ENCODE measurements at places on chromosomes 1 and 21. TPM values are rescaled to one million over a fixed set of nuclear protein-coding genes. Genes with fewer than 3 reads are reported as not detected.

- no peak for DNase-seq
Observed at GRCh38 chr1:192577145-192578140, 1.9 kb downstream of the RGS1 start.

GRCh38 chr21:38342739-38343138 lies 85.9 kb downstream of the KCNJ15 start:
- no peak for DNase-seq

GRCh38 chr1:26723013-26723991 lies 27.5 kb downstream of the ARID1A start:
- peak; percentile 80 for DNase-seq

DNA sequence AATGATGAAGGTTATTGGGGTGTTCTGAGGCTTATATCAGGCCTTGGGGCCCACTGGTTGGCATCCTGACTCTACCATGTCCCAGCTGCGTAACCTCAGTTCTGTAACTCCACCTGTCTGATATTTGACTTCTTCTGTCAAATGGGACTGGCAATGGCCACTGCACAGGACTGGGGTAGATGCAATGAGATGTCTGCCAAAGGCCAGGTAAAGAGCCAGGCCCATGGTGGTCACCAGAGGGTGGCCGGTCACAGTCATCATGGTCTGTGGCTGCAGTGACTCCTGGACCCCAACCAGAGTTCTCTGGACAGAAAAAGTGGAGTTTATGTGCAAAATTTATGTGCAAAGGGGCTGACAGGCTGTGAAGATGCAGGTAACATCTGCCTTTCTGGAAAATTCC lies 173.3 kb downstream of the PTPRU start:
- no peak for DNase-seq

- no peak for DNase-seq
Observed at GRCh38 chr1:230065571-230065970, 1.5 kb upstream of the GALNT2 start.

DNA sequence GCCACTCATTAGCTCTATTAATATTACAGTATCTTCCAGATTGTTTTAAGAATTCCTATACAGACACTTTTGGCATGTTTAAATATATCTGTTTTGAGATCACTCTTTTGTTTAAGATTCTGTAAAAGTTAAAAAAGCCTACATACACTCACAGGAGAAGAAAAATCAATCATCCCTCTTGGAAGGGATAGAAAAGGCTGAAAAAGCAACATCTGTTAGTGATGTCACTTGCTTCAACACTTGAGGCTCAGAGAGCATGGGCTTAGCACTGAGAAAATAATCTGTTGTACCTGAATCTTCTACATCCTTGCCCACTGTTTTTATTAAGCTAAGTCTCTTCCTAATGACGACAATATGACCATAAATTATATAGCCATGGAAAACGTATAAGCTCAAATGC lies 127.0 kb downstream of the ZP4 start:
- no peak for DNase-seq

- DNase-seq = no peak
Observed at GRCh38 chr1:50490640-50491039, 67.4 kb upstream of the DMRTA2 start.

GRCh38 chr1:91919962-91920361 lies 29.2 kb upstream of the BRDT start:
- DNase-seq = no peak

DNA sequence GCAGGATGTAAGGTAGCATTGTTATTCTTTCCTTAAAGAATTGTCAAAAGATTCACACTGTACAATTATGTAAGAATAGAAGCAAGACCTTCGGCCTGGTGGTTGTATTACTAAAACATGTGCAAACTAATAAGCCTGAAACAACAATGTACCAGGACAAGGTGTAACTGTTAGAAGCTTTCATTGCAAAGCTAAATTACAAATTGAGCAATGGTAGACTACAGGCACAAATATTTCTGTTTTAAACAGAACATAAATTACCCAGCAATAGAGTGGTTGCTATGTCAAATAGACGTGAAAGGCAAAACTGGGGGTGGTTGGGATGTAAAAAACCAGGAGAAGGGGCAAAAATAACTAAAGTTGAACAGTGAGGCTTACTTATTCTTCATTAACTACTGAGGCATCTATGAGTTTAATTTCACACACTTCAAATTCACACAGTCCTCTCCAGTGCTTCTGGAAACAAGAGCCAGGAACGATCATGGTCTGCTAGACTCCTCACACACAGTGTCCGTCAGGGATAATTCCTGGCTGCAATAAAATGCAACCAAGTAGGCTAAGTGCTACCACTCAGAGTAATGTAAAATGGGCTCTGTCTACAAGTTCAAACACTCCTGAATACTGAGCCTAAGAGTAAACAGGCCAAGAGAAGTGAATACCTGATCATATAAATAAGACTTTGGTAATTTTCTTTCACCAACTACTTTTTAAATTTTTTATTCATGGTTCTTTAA lies 39.3 kb upstream of the C1orf198 start:
- no peak for DNase-seq

DNA sequence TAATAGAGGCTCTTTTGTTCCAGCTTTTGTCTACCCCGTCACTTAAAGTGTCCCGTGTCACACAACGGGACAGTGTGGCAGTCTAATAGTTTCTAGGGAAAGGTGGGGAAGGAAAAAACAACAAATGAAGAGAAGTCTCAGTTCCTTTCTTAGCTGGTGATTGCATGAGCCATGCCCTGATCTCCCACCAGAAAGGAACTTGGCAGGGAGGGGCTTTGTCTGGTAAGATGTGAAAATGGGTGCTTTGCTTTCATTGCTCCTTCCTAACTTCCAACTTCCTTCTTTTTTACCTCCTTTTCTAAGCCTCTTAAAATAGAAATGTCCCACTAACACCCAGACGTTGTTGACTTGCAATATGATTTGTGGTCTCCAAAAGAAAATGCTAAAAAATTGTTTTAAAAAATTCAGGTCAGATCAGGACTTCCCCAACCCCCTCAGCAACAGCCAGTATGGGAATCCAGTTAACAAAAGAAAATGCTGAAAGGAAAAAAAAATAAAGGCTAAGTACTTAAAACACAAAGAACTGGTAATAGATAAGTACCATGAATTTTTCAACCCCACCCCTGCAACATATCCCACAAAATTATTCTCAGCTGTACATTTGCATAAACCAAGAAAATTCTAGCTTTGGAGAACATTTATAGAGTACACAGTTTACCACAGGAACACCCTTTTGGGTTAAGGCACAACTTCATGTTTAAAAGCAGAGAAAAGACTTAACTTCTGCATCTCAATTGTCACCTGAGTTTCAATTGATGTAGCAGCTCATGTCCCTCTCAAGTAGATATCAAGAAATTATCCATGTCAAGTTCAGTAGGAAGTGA lies 106.2 kb downstream of the NIBAN1 start:
- DNase-seq = no peak

SPATA45 gene
- total RNA-seq = not detected

S100A14 gene
- total RNA-seq = 453 TPM

PALMD gene
- 1.5 TPM for total RNA-seq

KLHL21 gene
- 14.0 TPM for total RNA-seq

TMEM125 gene
- 63.3 TPM for total RNA-seq

USP33 gene
- total RNA-seq = 56.8 TPM

TFF2 gene
- 0.87 TPM for total RNA-seq

CXADR gene
- 79.2 TPM for total RNA-seq

Data from left colon (tissue), 2 donors.